NCI-H774 (cell line): ENCODE measurements at places on chromosomes 2 and 18.

GRCh38 chr2:216987252-216987821 lies 127.5 kb upstream of the TNP1 start:
- no peak for DNase-seq

- DNase-seq, result no peak
These were observed 587.2 kb upstream of the PKDCC start for GRCh38 chr2:41460661-41461060.

- DNase-seq, result no peak
These were observed 415.7 kb upstream of the FIGN start for GRCh38 chr2:164151522-164151921.

DNA sequence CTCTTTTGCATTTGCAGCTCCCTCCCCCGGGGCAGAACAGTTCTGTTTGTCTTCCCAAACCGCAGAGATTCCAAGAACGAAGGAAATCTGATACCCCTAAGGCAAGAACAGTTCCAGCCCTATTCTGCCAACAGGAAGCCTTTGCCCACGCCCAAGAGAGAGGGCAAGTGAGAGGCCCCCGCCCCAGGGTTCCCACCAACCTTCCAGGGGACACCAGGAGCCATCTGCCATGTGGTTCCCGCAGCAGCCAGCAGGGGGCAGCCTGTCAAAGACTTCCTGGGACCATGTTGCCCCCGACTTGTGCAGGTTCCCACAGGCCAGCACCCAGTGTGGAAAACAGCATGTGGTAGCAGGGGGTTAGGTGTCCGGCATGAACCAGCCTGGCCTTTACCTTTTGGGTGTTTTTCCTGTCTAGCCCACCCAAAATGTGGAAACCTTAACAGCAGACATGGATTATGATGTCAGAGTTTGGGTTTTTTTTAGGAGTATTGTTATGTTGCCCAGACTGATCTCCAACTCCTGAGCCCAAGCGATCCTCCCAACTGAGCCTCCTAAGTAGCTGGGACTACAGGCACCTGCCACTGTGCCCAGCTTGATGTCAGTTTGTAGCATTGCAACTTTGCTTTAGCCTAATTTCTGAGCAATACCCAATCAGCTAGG lies 21.7 kb upstream of the EFHD1 start:
- no peak for DNase-seq

DNA sequence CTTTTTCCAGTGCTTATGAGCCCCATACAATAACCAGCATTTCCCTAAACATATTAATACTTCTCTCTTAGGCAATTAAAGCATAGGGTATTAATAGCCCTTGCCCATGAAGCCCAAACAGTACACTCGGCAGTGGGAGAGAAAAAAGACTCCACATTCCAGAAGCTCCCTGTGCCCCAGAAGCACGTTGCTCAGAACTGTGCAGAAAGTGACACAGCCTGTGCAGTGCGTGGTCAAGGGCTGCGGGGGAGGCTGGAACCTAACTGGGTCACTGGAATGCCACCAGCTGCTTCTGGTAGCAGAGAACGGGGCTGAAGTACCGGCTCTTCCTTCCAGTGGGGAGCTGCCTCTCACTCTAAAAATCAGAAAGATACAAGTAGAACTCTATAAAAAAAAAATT lies 32.7 kb downstream of the EIPR1 start:
- DNase-seq, result no peak

DNA sequence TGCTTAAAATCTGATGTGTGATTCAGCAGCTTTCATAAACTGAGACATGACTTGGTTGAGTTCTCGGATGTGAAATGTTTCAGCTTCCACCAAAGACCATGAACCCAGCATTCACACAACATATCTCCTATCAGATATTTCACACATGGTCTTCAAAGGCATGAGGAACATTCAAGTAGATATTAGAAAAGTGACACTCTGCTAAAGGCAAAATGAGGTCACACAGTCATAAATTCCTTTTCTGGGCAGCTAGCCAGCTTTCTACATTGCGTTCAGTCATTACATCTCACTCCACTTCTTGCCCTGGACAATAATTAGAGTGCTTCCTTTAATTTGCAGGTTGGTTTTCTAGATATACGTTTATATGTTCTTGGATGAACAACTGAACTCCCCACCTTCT lies 96.7 kb downstream of the GAREM1 start:
- DNase-seq, result peak; percentile 77

DNA sequence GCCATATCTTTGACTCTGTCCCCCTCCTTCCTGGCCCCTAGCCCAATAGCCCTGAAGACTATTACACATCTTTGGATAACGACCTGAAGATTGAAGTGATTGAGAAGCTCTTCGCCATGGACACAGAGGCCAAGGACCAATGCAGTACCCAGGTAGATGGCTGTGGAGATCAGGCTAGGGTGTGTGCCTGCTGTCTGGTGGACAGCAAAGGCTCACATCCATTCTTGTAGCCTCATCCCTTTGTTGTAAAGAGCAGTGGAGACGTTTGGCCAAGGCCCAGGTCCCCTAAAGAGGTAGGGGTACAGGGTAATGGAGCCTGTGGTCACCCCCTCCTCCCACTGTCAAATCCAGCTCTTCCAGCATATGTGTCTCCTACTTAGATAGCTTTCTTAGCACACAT lies 81.4 kb downstream of the EPAS1 start:
- DNase-seq, result no peak

GRCh38 chr2:391696-392095 lies 103.8 kb upstream of the ALKAL2 start:
- DNase-seq, result no peak
